ENCODE measurements at places on chromosomes 6 and 20.

DNA sequence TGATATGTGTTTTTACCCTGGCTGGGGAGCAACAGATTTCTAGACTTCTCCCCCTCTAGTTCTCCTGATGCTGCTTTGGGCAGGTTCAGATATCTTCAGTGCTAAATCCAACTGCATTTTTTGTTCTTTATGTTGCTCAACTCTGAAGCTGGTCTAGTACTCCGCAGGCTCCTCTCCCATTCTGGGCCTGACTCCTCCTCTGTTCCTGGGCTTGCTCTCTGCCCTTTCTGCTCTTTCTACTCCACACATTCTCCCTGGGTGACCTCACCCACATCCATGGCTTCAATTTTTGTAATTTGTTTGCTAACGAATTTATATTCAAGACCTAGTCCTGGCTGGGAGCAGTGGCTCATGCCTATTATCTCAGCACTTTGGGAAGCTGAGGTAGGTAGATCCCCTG lies 6.4 kb downstream of the FYN start:
- DNase-seq, result no peak

GRCh38 chr20:11738852-11739251 lies 178.8 kb upstream of the BTBD3 start:
- DNase-seq, result no peak

- no peak for DNase-seq
Measured at GRCh38 chr6:36720251-36721141, 22.9 kb downstream of the RAB44 start.

DNA sequence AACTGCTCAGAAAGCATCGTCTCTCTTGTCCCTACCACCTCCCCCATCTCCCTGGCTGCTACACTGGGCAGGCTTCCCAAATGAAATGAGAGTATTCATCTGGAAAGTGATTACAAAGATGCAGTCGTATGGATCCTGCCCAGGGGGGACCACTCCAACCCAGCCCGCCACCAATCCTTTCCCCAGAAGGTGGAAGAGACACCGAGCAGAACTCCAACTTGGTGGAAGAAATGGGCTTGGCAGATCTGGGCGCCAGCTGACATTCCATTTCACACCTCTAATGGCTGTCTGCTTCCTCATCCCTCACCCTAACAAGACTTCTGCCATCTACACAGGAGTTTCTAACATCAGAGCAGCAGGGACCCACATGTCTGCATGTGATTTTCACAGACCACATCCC lies 12.7 kb downstream of the PKHD1 start:
- DNase-seq, result no peak

DNA sequence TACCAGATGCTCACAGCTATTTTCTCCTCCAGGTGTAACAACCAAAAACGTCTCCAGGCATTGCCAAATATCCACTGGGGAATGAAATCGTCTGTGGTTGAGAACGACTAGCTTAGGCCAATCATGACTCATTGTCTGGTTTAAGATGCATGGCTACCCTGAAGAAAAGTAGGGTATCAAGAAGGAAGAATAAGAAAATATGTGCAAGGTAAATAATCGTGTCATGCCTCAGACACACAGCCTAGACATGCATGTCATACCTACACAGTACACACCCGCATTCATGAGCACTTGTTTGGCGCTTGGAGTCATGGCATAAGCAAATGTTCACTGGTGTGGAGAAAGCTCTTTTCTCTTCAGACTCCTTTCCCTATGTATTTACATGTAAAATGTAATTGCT lies 745.7 kb downstream of the MAFB start:
- DNase-seq, result no peak

DNA sequence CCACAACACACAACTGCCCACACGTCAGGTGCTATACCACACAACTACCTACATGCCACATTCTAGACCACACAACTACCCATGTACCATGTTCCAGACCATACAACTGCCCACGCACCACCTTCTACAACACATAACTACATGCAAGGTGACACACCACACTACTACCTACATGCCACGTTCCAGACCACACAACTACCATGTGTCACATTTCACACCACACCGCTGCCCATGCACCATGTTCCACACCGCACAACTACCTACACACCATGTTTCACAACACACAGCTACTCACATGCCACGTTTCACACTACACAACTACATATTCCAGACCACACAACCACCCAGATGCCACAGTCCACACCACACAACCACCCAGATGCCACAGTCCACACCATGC lies 19.8 kb downstream of the THBS2 start:
- no peak for DNase-seq

DNA sequence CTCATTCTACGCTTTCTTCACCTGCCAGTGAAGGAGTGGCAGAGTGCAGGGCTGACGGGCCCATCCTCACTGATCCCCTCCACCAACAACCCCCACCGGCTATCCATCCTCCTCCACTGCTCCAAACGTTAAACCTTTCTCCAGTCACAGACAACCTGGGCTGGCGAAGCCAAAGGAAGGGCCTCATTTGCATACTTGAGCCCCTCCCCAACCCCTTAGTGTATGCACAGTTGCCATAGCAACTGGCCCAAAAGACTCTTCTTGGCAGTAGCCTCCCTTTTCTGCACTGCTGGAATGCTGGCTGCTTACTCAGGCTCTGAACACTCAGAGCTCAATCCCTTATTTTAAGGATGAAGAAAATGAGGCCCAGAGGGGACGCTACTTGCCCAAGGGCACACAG lies 130.3 kb downstream of the GRM4 start:
- peak; percentile 12 for DNase-seq

GRCh38 chr6:16688436-16688835 lies 72.8 kb downstream of the ATXN1 start:
- no peak for DNase-seq

DNA sequence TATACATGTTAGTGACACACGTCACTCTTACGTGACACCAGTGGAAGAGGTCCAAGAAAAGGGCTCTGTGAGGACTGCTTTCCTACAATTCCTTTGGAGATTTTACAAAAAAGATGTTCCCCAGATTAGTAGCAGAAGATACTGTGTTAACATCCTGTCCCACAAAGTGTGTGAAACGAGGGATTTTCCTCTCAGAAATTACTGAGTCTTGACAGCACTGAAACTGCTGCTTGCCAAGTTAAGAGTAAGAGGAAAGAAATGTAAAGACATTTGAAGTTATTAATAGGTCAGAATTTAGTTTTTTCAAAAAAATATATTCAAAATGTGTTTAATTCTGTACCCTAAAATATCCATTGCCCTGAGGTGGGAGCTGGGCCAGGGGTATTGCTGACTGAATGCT lies 58.8 kb upstream of the MAP7 start:
- peak; percentile 85 for DNase-seq

DNA sequence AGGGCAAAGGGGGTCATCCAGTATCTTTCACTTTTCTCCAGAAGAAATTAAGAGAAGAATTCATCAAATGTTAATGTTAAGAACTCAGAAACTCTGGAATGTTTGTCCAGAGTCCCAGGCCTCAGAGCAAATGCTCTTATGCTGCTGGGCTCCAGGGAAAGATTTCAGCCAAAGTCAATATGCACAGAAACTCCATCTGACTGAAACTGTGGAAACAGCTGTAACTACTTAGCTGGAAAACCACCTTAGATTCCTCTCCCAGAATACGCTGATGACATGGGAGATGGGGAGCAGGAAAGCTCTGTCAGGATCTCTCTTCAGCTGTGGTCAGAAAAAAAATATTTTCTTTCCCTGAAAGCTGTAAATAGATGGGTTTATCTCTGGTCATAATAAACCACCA lies 559.6 kb downstream of the RFPL4B start:
- DNase-seq, result peak; percentile 96

GRCh38 chr20:45507011-45507820 lies 8.2 kb downstream of the SPINT3 start:
- no peak for DNase-seq

GRCh38 chr6:5732496-5732895 lies 274.2 kb downstream of the NRN1 start:
- DNase-seq, result no peak

GRCh38 chr6:44456070-44456965 lies 68.8 kb downstream of the CDC5L start:
- DNase-seq, result peak; percentile 55

Data from fibroblast of skin of right quadriceps (primary cell).